Smooth muscle cell of the umbilical artery (primary cell): ENCODE measurements at places on chromosomes 3 and 15. TPM values are rescaled to one million over a fixed set of nuclear protein-coding genes. Genes with fewer than 3 reads are reported as not detected.

PRR20G gene
- not detected in 2 replicates for total RNA-seq

SNX4 gene
- 26.1 and 28.1 TPM in 2 replicates for total RNA-seq

NLGN1 gene
- total RNA-seq: 0.59 and 0.92 TPM in 2 replicates

IGSF11 gene
- total RNA-seq: 0.14 TPM in 1 of 2 replicates, not detected in the other

MYL3 gene
- total RNA-seq: not detected in 2 replicates

EFCAB12 gene
- 0.05 TPM in 1 of 2 replicates, not detected in the other for total RNA-seq

RUBCN gene
- total RNA-seq: 7.1 and 13.4 TPM in 2 replicates

TUSC7 gene
- not detected in 2 replicates for total RNA-seq

KNG1 gene
- total RNA-seq: not detected in 2 replicates

FAM107A gene
- not detected in 2 replicates for total RNA-seq

DZIP1L gene
- total RNA-seq: 25.2 and 31.9 TPM in 2 replicates

LMAN1L gene
- not detected in 2 replicates for total RNA-seq

BOC gene
- 1.8 and 2.4 TPM in 2 replicates for total RNA-seq

ZBBX gene
- total RNA-seq: under 0.01 and 0.32 TPM in 2 replicates

CPNE9 gene
- total RNA-seq: not detected in 2 replicates

GOLGA8Q gene
- 1.8 and 3.5 TPM in 2 replicates for total RNA-seq

RETNLB gene
- total RNA-seq: not detected in 2 replicates
